Liver (tissue), 10 donors: ENCODE measurements at places on chromosomes 4 and X. TPM values are rescaled to one million over a fixed set of nuclear protein-coding genes. Genes with fewer than 3 reads are reported as not detected.

Gene SMS
- total RNA-seq = 13.9 TPM

Gene TRIM75
- not detected for total RNA-seq

DNA sequence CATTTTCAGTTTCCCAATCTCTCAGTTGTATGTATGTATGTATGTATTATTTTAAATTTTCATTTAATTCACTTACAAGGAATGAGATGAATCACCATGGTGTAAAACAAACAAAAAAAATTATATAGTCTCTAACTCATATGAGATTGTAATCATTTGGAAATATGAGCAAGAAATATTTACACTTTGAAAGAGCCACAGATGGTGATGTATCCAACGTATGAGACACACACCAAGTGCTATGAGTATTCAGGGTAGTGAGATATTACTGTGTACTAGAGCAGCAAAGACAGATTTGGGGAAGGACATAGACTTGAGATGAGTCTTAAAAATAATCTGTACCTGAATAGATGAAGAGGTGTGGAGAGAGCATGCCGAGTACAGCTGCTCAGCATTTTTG is 1154.4 kb downstream of the RAPGEF2 start:
- no peaks in the 10 kb centered on the region for H3K27me3 ChIP-seq

- no peak for DNase-seq
- no peak overlapping the region for H3K27ac ChIP-seq
- H3K27me3 ChIP-seq = no peaks in the 10 kb centered on the region
- H3K4me3 ChIP-seq = no peak overlapping the region
These were observed 68.0 kb upstream of the HPGD start for GRCh38 chr4:174590336-174590735.

DNA sequence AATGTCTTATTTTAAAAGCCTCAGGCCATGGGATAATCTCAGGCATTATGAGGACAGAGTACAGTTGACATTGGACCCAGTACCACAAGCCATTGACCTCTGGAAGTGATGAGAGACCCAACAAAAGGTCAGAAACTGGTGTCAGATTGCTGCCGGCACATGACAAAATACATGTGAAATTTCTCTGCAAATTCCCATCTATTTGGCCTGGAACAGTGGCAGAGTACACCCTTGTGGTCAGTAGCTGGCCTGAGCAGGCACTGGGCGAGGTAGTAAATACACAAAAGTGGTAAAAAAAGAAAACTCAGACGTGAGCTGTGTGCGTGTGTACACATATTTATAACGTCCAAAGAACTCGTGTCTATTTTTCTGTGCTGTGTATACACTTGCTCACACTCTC is 155.5 kb downstream of the DHX15 start:
- no peaks in the 10 kb centered on the region for H3K36me3 ChIP-seq
- no peak overlapping the region for H3K4me3 ChIP-seq
- no peak for DNase-seq
- peak overlapping the region; percentile 42 for H3K27ac ChIP-seq
- H3K4me1 ChIP-seq = peaks cover 13% of the 10 kb centered on the region
- H3K27me3 ChIP-seq = no peaks in the 10 kb centered on the region
